IPS DF 6.9 (cell line): ENCODE measurements at places on chromosomes 1 and 21.

- H3K36me3 ChIP-seq, result no peaks in the 10 kb centered on the region
These were observed 50.5 kb downstream of the C1orf21 start for GRCh38 chr1:184437291-184437690.

DNA sequence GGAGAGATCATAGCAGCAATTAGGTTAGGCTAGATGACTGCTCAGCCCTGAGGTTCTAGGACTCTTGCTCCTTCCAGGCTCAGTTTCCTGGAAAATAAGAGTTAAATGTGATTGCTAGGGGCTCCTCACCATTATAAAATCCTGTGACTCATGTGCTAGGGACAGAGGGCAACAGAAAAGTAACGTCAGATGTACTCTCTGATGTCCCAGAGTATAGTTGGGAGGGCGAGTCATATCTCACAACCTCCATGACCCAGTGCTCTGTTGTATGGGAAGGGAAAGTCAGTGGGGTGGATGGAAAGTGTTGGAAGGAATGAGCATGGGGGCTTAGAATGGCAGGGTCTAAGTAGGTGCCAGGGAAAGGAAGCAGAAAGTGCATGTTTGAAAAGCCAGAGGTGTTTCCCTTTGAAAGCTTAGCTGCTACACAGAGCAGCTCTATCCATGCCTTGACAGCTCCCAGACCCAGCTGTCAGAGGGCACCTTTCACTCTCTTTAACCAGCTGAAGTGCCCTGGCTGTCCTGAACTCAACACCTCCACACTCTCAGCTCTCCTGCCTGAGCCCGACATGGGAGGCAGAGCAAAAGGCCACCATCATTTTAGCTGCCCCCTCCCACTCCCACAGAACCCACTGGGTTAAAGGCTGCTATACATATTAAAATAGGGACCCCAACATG, 11.6 kb downstream of the GJA5 start:
- H3K36me3 ChIP-seq, result no peaks in the 10 kb centered on the region
- DNase-seq, result no peak
- H3K4me3 ChIP-seq, result no peak overlapping the region

GRCh38 chr1:238954865-238955264, 431.5 kb upstream of the CHRM3 start:
- no peak overlapping the region for H3K4me3 ChIP-seq
- H3K27me3 ChIP-seq, result no peaks in the 10 kb centered on the region
- H3K36me3 ChIP-seq, result no peaks in the 10 kb centered on the region

GRCh38 chr1:43438953-43439581, 14.7 kb downstream of the HYI start:
- H3K27me3 ChIP-seq, result no peaks in the 10 kb centered on the region
- no peak for DNase-seq
- no peaks in the 10 kb centered on the region for H3K4me1 ChIP-seq
- H3K36me3 ChIP-seq, result peaks cover 12% of the 10 kb centered on the region
- no peak overlapping the region for H3K27ac ChIP-seq
